ENCODE measurements at places on chromosomes 13 and 19.

DNA sequence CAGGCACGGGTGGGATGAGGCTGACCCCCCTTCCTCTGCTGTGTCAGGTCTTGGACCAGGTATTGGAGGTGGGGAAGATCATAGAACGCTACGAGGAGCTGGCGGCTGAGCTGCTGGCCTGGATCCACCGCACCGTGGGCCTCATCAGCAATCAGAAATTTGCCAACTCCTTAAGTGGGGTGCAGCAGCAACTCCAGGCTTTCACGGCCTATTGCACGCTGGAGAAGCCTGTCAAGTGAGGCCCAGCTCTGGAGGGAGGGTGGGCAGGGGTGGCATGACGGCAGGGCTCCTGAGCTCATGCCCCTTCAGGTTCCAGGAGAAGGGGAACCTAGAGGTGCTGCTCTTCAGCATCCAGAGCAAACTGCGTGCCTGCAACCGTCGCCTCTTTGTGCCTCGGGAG, 35.3 kb downstream of the SPTBN4 start:
- DNase-seq = no peak

DNA sequence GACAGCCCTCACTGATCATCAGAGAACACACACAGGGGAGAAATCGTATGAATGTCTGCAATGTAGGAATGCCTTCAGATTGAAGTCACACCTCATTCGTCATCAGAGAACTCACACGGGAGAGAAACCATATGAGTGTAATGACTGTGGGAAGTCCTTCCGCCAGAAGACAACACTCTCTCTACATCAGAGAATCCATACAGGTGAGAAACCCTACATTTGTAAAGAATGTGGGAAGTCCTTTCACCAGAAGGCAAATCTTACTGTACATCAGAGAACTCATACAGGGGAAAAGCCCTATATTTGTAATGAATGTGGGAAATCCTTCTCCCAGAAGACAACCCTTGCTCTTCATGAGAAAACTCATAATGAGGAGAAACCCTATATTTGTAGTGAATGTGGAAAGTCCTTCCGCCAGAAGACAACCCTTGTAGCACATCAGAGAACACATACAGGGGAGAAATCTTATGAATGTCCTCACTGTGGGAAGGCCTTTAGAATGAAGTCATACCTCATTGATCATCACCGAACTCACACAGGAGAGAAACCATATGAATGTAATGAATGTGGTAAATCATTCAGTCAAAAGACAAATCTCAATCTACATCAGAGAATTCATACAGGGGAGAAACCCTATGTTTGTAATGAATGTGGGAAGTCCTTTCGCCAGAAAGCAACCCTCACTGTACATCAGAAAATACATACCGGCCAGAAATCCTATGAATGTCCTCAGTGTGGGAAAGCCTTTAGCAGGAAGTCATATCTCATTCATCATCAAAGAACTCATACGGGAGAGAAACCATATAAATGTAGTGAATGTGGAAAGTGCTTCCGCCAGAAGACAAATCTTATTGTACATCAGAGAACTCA, 32.5 kb downstream of the ZNF567 start:
- DNase-seq = no peak

GRCh38 chr19:5113633-5114586, 145.0 kb downstream of the KDM4B start:
- DNase-seq = no peak

GRCh38 chr19:53898166-53898565, 10.9 kb upstream of the CACNG7 start:
- DNase-seq = no peak

- no peak for DNase-seq
Measured at GRCh38 chr19:30780032-30780431, 407.8 kb downstream of the ZNF536 start.

GRCh38 chr19:45005787-45006186, 4.5 kb downstream of the RELB start:
- DNase-seq = no peak

DNA sequence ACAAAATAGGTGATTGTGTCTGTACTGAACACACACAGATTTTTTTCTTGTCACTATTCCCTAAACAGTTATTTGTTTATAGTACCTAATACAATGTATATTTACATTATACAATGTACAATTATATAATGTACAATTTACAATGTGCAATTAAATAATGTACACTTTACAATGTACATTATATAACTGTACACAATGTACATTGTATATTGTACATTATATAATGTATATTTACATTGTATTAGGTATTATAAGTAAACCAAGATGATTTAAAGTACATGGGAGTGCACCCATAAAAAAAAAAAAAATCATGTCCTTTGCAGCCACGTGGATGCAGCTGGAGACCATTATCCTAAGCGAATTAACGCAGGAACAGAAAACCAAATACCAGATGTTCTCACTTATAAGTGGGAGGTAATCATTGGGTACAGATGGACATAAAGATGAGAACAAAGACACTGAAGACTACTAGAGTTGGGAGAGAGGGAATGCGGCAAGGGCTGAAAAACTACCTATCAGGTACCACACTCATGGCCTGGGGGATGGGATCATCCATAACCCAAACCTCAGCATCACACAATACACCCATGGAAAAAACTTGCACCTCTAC, 68.1 kb downstream of the ABCC4 start:
- no peak for DNase-seq

DNA sequence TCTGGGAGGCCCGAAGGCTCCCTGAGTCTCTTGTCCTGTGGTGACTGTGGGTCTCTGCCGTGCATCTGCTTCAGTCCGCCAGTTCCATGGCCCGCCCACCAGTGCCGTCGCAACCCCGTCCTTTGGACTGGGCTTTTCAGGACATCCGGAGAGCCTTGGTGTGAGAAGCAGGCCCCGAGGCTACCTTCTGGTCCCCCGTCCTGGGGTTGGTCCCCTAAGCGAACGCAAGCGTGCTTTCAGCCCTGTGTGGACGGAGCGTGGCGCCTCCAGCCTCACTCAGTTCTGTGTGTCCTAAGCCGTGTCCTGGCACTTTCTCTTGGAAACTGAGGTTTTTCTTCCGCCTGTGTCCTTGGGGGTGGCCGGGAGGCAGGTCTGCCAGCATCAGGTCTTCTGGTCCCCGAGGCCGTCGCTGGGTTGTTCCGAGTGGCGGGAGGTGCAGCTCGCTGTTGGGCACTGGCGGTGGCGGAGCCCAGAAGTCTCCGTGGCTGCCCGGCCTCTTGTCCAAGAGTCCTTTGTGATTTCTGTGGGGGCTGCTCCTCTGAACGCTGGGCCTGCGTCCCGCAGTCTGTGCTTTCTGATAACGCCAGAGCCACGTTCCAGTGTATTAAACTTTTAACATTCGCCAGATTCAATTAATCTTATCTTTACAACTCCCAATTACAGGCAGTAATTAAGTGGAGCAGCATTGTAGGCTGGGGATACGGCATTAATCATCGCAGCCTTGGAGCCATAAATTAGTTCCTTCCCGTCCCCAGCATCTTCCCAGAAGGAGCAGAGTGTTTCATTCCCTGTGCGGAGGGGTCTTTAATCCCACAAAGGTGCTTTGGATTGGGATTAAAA, 99.5 kb downstream of the KDM4B start:
- DNase-seq = no peak

- no peak for DNase-seq
Measured at GRCh38 chr13:42720113-42720857, 61.1 kb upstream of the FAM216B start.

DNA sequence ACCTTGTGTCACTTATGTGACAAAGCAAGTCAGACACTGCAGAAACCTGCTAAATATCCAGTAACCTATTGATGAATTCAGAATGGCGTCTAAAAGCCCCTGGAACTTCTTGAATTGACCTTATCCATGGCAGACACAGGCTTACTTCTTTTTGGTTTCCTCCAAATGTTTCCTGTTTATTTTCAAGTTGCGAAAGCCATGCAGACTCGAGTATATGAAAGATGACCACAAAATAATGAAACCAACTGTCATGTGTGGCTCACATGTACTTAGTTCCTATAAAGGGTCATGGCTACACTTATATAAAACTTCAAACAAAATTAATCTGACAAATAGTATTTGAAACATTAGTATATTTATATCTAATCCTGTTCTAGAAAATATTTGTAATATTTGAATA, 113.1 kb upstream of the FNDC3A start:
- DNase-seq = no peak

DNA sequence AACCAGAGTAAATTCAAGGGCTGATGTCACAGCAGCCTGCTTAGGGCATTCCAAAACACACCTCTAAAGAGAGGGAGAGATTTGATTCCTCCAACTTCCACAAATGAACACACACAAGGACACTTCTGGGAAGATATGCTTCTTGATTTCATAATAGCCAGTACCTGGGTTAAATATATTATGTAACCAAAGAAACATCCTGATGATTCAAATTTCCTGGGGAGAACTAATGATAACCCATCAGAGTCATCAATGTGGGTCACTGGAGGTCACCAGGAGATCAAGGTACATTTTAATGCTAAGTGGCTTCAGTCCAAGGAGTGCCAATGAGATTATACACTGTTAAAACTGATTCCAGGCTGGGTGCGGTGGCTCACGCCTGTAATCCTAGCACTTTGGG, 54.0 kb upstream of the DOCK9 start:
- no peak for DNase-seq

GRCh38 chr19:50489461-50490011, 12.9 kb upstream of the GARIN5A start:
- DNase-seq = no peak

GRCh38 chr13:104869501-104869900, 1666.0 kb downstream of the EFNB2 start:
- no peak for DNase-seq

GRCh38 chr13:110017379-110017778, 231.0 kb upstream of the IRS2 start:
- DNase-seq = no peak

- DNase-seq = no peak
Measured at GRCh38 chr13:51249770-51250741, 27.9 kb downstream of the FAM124A start.

- no peak for DNase-seq
Measured at GRCh38 chr13:88031980-88032559, 360.9 kb downstream of the SLITRK5 start.

GRCh38 chr13:94947965-94948371, 235.6 kb upstream of the SOX21 start:
- no peak for DNase-seq

GRCh38 chr13:32092496-32092895, 60.9 kb downstream of the FRY start:
- no peak for DNase-seq

DNA sequence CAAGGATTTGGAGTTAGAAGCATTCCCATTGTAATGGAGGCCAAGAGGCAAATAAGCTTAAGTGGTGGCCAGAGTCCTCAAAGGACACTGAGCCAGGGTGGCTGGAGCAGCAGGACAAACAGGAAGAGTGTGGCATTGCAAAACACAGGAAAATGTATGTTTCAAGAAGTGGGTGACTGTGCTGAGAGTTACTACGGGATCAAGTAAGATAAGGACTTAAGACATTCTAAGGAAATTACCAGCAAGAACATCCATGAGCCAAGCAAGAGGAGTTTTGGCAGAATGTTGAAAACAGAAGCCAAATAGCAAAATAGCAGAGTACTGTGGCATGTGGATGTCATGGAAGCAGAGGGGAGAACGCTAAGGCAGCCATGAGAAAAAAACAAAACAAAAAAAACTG, 104.2 kb downstream of the RAP2A start:
- no peak for DNase-seq

GRCh38 chr19:12721656-12722565, 1.8 kb downstream of the TNPO2 start:
- DNase-seq = no peak

GRCh38 chr19:12194827-12195731, 32.2 kb downstream of the ZNF136 start:
- peak; percentile 56 for DNase-seq

DNA sequence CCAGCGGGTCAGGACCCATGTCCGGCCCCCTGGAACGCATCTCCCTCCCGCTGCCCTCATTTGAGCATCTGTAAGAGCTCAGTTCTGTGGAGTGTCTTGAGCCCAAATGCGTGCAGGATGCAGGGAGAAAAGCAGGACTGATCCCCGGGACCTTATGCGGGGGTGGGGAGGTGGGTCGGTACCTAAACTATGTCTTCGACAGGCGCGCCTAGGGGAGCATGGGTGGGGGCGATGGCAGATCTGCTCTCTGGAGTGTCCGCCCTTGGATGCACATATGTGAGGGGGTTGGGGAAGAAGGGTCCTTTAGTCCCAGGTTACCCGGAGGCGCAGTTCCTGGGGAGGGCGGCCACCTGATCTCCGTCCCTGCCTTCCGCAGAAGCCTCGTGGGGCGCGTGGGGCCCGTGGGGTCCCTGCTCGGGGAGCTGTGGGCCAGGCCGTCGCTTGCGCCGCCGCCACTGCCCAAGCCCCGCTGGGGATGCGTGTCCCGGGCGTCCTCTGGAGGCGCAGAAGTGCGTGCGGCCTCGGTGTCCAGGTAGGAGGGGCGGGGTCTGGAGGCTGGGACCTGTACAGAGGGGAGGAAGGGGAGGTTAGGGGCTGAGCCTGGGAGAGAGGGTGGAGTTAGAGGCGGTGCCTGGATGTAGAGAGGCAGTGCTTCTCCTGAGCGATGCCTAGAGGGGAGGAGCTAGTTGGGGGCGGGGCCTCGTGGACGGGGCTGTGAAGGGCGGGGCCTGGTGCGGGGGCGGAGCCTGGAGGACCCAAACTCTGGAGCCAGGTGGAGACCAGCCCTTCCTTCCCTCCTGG, 2.9 kb downstream of the CILP2 start:
- DNase-seq = peak; percentile 32

- no peak for DNase-seq
Measured at GRCh38 chr13:31001647-31002046, 69.2 kb downstream of the TEX26 start.

All from stimulated activated CD8-positive, alpha-beta memory T cell treated with anti-CD3 and anti-CD28 coated beads, Interleukin-4, amount 100 ng/mL, for 1 hour (primary cell).